ENCODE measurements at places on chromosomes 2 and 18. TPM values are rescaled to one million over a fixed set of nuclear protein-coding genes. Genes with fewer than 3 reads are reported as not detected.

Gene FOXI3
- not detected for total RNA-seq

Gene GNLY
- total RNA-seq, result 1.6 TPM

Gene CNDP1
- not detected for total RNA-seq

GRCh38 chr18:80200932-80201672, 46.2 kb downstream of the PARD6G start:
- DNase-seq, result peak; percentile 56

GRCh38 chr18:10417191-10417590, 37.2 kb upstream of the APCDD1 start:
- no peak for DNase-seq

GRCh38 chr2:212709280-212709679, 170.7 kb upstream of the ERBB4 start:
- DNase-seq, result no peak

DNA sequence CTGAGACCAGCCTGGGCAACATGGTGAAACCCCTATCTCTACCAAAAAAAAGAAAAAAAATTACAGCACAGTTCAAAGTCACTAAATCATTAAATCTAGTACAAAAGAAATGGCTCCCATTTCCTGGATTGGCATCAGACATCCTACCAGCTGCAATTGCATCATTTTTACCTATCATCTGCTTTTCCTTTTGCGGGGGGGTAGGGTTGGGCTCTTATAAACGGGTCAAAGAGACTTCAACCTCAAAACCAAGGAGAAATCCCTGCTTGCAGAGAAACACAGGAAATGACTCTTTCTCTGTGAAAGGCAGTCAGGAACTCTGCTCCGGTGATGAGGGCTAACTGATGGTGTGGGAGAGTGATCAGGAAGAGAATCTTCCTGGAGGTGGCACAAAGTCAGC, 45.3 kb upstream of the RFX8 start:
- DNase-seq, result no peak

- no peak for DNase-seq
Measured at GRCh38 chr2:46703588-46703987, 212.0 kb downstream of the MCFD2 start.

- DNase-seq, result no peak
Measured at GRCh38 chr18:42365591-42365990, 410.6 kb downstream of the PIK3C3 start.

DNA sequence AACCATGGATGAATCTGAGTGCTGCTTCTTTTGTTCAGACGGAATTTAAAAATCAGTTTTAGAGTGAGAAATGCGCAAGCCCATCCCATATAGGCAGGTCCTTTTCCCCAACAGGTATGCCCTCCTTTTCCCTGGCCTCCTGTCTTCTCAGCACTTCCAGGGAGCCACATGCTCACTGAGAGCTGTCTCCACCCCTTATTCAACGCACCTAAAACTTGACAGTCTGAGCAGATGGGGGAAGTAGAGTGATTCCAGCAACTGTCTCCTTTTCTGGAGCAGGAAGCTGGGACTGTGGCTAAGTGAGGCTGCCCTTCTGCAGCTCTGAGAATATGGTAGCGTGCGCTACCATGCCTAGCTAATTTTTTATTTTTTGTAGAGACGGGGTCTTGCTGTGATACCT, 53.1 kb upstream of the NOSTRIN start:
- no peak for DNase-seq

DNA sequence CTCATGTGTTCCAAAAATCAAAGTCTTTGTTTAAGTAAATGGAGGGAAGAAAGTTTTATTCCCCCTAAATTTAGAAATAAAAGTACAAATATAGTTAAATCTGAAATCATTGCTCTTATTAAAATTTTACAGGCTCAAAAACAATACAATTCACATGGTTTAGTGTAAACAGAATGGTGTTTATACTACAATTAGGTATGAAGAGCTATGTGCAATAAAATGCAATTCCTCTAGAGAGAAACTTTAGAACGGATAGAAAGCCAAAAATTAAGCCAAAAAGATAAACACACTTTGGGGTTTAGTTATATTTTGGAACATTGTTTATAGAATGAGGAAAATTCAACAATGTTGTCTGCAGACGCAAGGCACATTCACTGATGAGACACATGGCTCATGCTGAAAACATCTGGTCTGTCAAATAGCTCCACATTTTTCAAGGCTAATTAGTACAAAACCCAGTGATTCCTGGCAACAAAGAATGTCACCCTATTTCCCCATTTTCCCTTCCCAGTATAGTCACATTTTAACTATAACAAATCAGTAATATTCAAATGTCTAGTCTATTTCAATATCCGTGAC, 103.3 kb downstream of the EXOC6B start:
- no peak for DNase-seq

GRCh38 chr2:60621688-60622429, 68.4 kb upstream of the BCL11A start:
- DNase-seq, result no peak

- no peak for DNase-seq
Measured at GRCh38 chr2:175855236-175855635, 146.8 kb downstream of the LNPK start.

Data from sigmoid colon (tissue), 7 donors.